Activated CD4-positive, alpha-beta T cell treated with anti-CD3 and anti-CD28 coated beads, Interleukin-2, amount 10 ng/mL, durations not matched to agents 24 days and 14 days (primary cell): ENCODE measurements at places on chromosomes 1 and 21. TPM values are rescaled to one million over a fixed set of nuclear protein-coding genes. Genes with fewer than 3 reads are reported as not detected.

RHBDL2 gene
- not detected in 2 replicates for total RNA-seq

HSD3B2 gene
- total RNA-seq, result not detected in 2 replicates

CRYAA gene
- not detected in 2 replicates for total RNA-seq

FCRL5 gene
- not detected in 2 replicates for total RNA-seq

PADI1 gene
- total RNA-seq, result not detected in 2 replicates

NID1 gene
- total RNA-seq, result 0.57 and 0.61 TPM in 2 replicates

NFIA gene
- total RNA-seq, result 0.26 and 0.63 TPM in 2 replicates

FAM76A gene
- 11.9 and 13.8 TPM in 2 replicates for total RNA-seq

FAAP20 gene
- 55.8 and 60.3 TPM in 2 replicates for total RNA-seq

MIS18A gene
- 27.8 and 31.3 TPM in 2 replicates for total RNA-seq
